ENCODE measurements at places on chromosomes 5 and 9.

GRCh38 chr5:82639393-82640144 lies 361.4 kb upstream of the RPS23 start:
- DNase-seq, result no peak

- no peak for DNase-seq
These were observed 101.1 kb downstream of the PSD2 start for GRCh38 chr5:139896718-139897117.

DNA sequence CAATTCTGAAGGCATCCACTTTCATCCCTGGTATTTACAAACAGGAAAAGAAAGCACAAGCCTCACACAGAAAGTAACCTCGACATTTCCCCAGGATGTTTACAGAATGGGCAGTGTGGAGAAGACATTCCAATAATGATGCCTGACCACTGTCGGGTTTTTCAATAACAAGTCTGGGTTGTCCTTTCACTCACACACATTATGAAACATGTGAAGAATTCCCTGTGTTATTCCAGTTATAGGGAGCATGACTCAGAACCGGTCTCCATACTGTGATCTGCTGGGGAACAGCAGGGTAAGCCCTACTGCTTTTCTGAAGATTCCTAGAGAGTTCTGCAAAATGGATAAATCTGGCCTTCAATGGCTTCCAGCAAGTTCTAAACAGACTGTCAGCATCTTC lies 155.3 kb downstream of the ADAMTS12 start:
- no peak for DNase-seq

GRCh38 chr9:90770182-90770738 lies 31.4 kb upstream of the SYK start:
- DNase-seq, result no peak

DNA sequence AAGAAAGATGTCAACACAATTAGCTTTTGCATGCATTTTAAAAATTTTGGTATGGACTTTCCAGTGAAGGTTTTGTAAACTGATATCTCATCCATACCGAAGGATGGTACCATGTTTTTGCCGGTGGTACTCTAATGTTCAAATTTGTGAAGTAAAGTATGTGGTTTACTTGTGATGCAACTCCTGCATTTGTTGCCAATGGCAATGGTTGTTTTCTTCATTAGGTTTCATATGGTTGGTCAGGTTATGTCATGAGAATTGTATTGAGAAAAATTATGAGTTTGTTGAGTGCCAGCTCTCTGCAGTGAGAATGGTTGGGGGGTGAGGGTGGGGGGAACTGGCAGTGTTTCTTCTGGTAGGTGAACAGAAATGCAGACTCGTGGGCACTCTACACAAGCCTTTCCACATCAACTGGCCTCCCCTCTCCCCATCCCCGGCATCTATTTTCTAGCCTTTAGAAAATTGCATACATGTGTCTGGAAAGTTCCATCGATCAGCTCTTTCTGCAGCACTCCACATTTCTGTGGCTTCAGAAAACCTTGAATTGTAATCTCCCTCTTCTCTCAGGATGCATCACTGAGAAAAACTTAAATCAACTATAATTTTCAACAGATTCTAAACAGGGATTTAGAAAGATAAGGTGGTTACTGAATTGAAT lies 107.7 kb downstream of the PDE4D start:
- no peak for DNase-seq

DNA sequence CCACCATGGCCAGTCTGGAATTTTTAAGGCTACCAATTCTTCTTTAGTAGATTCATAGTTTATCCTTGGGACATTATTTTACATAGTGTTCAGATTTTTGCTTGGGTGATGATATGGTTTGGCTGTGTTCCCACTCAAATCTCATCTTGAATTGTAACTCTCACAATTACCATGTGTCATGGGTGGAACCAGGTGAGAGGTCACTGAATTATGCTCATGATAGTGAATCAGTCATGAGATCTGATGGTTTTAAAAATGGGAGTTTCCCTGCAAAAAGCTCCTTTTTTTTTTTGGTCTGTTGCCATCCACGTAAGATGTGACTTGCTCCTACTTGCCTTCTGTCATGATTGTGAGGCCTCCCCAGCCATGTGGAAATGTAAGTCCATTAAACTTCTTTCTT lies 163.9 kb downstream of the GABRG2 start:
- no peak for DNase-seq

DNA sequence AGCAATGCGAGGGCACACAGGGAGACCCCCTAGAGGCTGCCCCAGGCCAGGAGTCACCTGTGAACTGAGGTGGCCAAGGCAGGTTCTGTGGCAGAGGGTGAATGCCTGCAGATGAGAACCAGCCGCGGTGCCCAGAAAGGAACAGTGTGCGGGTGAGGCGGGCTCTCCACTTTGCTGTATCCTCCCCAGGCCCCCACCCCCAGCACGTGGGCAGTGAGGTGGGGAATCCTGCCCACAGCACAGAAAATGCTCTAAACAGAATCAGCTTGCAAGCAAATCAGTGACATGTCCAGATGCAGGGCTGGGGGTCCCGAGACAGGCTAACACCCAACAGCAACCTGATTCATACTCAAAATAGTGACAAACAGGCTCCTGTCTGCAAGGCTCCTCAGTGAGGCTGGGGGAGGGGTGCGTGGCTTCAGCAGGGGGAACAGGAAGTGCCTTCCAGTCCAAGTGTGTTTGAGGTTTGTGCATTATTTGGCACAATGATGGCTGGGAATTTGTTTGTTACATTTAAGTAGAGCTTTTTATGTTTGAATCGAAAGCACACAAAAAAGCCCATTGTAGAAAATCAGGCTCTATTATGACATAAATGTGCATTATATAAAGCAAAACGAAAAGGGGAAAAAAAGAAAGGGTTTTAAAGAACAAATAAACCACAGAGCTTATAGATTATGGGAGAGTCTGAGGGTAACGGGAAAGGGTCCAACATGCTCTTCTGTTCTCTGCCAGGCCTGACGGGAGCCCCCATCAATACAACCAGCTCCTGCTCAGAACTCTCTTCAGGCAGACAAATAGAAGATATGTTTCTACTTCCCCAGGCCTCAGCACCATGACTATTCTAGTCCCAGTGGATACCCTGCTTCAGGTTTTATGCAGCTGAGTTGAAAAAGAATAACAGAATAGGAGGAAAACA lies 201.3 kb downstream of the HSD17B3 start:
- DNase-seq, result no peak

- DNase-seq, result no peak
These were observed 91.5 kb downstream of the WDR41 start for GRCh38 chr5:77400645-77401044.

- no peak for DNase-seq
These were observed 143.2 kb downstream of the CACNA1B start for GRCh38 chr9:138020795-138021182.

- no peak for DNase-seq
These were observed 376.4 kb downstream of the ARRDC3 start for GRCh38 chr5:91006713-91007112.

GRCh38 chr5:27171761-27172261 lies 133.4 kb upstream of the CDH9 start:
- DNase-seq, result no peak

GRCh38 chr9:98215271-98215670 lies 22.8 kb upstream of the CORO2A start:
- DNase-seq, result no peak

GRCh38 chr5:142540922-142541422 lies 144.9 kb downstream of the FGF1 start:
- DNase-seq, result no peak

DNA sequence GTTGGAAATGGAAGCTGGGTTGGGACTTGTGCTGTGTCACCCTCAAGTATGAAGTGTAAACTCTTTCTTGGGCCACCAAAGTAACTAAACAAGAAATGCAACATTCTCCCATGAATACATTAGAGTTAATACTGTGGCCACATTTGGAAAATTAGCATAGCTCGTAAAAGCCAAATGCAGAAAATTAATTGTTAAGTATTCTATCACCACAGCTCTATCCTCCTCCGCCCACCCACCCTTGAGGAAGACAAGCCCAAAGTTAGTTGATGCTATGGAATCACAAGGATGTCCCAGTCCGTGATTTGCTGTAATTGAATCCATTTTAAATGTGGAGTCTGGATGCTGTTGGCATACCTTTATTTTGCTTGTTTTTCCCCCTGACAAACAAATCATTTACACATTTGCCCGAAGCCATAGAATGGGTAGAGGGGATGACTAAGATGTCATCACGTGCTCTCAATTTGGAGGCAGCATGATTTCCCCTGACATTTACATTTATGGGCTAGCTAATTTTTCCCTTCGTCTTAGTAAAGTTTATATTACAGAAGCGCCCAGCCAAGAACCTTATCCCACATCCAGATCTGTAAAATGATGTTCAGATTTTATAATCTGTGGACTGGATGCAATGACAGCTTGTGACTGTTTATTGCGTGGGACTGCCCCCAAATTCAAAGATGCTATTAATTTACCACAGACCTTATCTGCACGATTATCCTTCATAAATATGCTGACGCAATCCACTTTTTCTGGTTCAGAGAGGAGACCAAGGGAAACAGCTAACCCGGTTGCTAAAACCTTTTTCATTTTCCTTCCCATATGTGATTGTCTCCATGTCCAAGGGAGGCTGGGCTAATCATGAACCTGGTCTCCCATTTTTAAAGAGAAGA lies 3.7 kb downstream of the MSX2 start:
- no peak for DNase-seq

DNA sequence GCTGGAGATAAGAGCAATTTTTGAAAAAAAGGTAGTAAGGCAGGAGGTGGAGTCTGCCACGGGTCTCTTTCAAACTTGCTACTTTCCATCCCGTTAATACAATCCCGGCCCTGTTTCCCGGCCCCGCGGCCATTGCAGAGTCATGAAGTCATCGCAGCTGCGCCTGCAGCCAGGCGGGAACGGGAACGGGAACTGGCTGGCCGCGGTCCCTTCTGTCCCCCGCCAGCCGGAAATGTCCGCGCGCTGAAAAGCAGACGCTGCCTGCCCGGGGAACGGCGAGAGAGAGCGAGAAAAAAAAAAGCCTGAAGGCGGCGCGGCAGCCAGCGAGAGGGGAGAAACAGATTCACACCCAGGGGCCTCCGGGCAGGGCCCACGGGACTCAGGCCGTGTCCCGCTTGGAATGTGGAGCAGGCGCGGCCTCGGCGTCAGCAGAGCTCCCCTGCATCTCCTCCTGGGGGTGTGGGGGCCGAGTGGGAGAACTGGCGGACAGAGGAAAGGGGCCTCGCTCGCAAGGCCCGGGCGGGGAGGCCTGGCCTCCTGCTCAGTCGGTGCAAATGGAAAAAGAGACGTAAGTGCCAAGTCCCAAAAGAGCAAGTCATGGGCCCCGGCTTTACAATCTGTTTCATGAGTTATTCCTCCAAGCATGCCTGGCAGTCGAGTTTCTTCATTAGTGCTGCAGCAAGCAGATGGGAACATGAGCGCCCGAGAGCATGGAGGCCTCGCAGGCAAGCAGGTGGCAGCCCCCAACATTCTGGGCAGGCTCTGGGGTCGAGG lies 201.2 kb upstream of the GAS1 start:
- no peak for DNase-seq

DNA sequence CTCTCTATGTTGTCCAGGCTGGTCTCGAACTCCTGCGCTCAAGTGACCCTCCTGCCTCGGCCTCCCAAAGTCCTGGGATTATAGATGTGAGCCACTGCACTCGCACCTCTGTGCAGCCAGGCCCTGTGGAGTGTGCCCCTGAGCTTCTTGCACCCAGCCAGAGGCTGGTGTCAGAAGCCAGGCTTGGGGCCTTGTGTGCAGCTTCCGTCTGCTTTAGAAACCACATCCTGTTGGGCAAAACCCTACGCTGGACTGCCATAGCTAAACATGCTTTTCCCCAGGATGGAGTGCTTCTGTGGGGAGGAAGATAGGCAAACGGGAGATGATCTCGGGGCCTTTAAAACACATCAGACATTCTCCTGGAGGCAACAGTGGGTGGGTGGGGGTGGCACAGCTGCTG lies 40.1 kb downstream of the PRRT1B start:
- peak; percentile 43 for DNase-seq

GRCh38 chr9:81549500-81550206 lies 139.7 kb downstream of the TLE1 start:
- no peak for DNase-seq

GRCh38 chr5:149160291-149160787 lies 19.0 kb downstream of the ABLIM3 start:
- no peak for DNase-seq

- DNase-seq, result no peak
These were observed 4.1 kb downstream of the NRARP start for GRCh38 chr9:137297966-137298365.

DNA sequence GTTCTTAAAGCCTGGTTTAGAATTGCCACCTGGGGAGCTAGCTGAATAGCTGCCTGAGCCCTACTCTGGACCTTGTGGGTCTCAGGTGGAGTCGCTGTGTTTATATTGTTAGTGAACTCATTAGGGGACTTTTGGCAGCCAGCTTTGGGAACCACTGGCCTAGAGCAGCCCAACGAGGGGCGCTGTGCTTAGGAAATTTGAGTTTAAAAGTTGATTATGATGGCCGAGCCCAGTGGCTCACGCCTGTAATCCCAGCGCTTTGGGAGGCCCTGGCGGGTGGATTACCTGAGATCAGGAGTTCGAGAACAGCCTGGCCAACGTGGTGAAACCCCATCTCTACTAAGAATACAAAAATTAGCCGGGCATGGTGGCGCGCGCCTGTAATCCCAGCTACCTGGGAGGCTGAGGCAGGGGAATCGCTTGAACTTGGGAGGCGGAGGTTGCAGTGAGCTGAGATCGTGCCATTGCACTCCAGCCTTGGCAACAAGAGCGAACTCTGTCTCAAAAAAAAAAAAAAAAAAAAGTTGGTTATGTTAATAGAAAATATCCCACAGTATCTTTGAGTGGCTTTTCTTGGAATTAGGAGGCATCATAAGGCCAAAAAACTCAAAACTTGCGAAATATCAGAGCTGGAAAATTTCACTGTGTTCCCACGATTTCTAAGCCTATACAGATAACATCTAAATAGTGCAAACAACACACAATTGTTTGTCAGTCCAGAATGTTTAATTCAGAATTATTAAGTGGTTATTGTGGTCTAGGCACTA lies 809 bp downstream of the MCCC2 start:
- no peak for DNase-seq

- DNase-seq, result no peak
These were observed 271.9 kb downstream of the NSG2 start for GRCh38 chr5:174317256-174317894.

DNA sequence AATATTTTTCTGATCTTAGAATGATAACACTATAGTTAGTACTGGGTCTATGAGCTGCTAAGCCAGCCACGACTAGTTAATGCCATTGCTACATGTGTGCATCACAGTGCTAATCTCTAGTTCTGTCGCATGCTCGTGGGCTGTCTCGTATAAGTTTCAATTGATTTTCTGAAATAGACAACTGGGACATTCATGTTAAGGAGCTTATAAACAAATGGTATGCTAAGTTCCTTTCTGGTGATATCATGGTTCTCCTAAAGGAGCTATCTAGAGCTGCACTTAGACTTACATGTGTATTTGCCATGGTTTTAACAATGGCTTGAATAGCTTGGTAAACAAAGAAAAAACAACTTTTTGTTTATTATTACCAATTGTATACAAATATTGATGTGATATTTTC lies 46.2 kb downstream of the F2RL2 start:
- no peak for DNase-seq

DNA sequence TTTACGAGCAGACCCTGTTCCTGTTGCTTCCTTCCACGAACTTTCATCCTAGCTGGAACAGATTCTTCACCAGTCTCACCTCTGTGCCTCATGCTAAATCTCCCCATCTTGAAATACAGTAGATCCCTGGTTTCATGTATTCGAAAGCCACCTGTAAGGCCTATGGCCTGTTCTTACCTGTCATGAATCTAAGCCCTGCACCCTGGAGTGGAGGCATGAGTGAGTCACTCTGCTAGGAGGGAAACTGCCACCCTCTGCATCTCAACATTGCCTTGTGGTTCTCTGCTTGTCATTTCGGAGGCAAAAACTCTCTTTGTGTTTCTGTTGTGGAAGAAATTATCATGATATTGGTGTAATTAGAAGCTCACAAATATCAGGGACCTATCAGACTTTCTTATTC lies 320.0 kb downstream of the ENC1 start:
- no peak for DNase-seq

Data from activated T-cell treated with anti-CD3 and anti-CD28 coated beads, Interleukin-2, amount 50 U/mL, for 1 hour (primary cell).